Bronchus fibroblast of lung (primary cell): ENCODE measurements at places on chromosomes 1 and 21. TPM values are rescaled to one million over a fixed set of nuclear protein-coding genes. Genes with fewer than 3 reads are reported as not detected.

Gene ANKRD45
- 0.30 and 0.50 TPM in 2 replicates for total RNA-seq

Gene HTR1D
- not detected in 2 replicates for total RNA-seq

Gene FMO4
- total RNA-seq, result 1.2 and 1.8 TPM in 2 replicates

Gene MYOG
- total RNA-seq, result under 0.01 TPM in 1 of 2 replicates, not detected in the other

Gene ANGPTL7
- not detected in 2 replicates for total RNA-seq

Gene IQCC
- total RNA-seq, result 2.9 and 3.3 TPM in 2 replicates

Gene CYP2J2
- 0.15 and 0.50 TPM in 2 replicates for total RNA-seq

Gene MFSD2A
- 2.0 and 4.0 TPM in 2 replicates for total RNA-seq

Gene MRPL37
- 138 and 142 TPM in 2 replicates for total RNA-seq

Gene AHDC1
- total RNA-seq, result 8.3 and 8.6 TPM in 2 replicates

Gene EPHA2
- total RNA-seq, result 27.9 and 29.8 TPM in 2 replicates

Gene B3GALT2
- 0.59 and 1.2 TPM in 2 replicates for total RNA-seq

Gene BARHL2
- not detected in 2 replicates for total RNA-seq

Gene TAS1R1
- total RNA-seq, result 0.15 and 0.17 TPM in 2 replicates

Gene VWA5B1
- total RNA-seq, result not detected in 2 replicates

Gene OR2AK2
- not detected in 2 replicates for total RNA-seq

Gene UBASH3A
- total RNA-seq, result not detected in 2 replicates

Gene OR2T33
- not detected in 2 replicates for total RNA-seq
